RPMI7951 (cell line): ENCODE measurements at places on chromosomes 6 and 20.

DNA sequence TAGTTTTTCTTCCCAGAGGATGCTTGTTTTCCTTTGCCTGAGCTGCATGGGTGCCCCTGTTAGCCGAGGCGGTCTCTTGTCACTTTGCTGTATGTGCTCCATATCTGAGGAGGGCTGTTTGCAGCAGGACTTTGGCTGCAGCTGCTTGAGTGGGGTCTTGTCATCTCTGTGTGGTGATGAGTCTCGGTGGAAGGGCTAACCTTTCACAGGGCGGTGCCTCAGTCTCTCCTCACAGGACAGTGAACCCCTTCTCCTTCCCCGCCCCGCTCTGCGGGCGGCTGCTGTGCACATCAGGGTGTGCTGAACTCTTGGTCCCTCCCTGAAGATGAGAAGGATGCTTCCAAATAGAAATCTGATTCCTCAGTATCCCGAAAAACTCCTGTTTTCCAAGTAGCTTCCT lies 75.1 kb downstream of the SYNJ2 start:
- no peak for DNase-seq

GRCh38 chr6:11094411-11094851 lies 797 bp downstream of the SMIM13 start:
- DNase-seq, result peak; percentile 59

DNA sequence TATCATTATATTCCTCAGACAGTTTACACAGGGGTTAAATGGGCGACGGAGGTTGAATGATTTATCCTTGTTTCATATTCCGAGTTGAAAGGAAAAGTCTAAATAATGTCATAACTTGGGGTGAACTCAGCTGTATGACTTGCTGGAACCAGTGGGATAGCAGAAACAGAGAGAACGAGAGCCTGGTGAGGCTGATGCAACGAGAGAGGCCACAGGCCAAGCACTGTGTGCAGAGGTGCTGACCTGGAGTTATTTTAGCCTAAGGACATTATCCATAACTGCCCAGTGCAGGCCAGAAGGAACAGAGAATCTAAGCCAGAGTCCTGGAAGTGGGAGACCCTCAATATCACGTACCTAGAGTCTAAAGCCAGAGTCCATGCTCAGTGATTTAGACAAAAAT lies 394.9 kb downstream of the MAFB start:
- no peak for DNase-seq

DNA sequence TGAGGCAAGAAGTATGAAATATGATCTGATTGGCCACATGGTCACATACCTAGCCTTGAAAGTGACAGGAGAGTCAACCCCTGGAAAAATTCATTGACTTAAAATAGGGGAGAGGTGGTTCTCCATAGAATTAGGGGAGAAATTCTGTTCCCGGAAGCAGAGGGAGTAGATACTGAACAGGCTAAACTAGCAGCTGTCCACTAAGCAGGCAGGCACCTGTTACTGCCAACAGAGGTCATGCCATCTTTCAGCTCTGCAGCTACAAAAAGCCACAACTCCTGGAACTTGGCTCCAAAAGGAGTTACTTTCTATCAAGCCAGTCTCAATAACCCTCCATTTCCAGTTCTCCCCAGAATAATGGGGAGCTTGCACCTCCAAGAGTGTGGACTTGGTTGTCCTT lies 352.5 kb downstream of the MAFB start:
- DNase-seq, result no peak

DNA sequence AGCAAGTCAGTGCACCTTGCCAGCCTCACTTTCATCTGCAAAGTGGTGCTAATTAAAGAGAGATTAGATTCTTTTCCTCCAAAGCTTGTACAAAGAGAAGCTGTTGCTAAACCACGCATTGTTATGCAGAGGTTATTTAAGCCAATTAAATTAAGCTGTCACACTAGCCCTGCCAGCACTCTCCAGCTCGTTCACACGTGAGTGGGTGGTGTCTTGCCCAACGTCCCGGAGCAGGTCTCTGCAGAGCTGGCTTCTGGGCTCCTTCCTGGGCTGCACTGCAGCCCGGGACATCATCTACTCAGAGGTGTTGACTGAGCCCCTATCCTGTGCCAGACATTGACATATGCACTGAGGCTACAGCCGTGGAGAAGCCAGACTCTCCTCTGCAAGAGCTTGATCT lies 401.6 kb upstream of the SULF2 start:
- no peak for DNase-seq

DNA sequence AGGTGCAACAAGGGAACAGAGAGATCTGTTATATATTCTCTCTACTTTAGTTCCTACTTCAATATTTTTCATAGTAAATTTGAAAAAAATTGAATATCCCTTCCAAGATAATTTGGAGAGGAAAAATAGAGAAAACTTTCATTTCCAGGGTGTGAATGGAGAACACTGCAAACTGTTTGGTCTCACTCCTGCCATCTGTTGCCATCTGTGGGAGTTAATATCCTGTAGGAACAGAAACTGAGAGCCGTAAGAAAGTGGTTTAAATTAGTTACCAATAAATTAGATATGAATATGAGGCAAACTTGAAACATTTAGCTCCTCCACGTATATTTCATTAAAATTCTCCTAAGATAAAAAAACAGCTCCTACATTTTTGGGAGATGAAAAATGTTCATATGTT lies 4.2 kb downstream of the ZNF337 start:
- DNase-seq, result no peak

DNA sequence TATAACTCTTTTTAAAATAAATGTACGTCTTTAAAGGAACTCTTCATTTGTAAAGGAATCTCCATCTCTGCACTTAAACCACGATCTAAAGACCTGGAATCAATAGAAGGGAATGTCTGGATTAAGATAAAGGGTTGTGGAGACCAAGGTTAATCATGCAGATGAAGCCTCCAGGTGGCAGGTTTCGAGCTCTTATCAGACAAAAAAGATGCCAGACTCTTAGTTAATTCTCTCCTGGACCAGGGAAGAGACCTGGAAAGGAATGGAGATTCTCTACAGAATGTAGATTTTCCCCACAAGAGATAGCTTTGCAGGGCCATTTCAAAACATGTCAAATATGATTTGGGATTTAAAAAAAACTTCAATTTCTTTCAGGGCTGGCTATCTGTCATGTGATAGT lies 71.5 kb upstream of the SSTR4 start:
- DNase-seq, result no peak

GRCh38 chr6:80263585-80263984 lies 157.1 kb downstream of the BCKDHB start:
- no peak for DNase-seq

DNA sequence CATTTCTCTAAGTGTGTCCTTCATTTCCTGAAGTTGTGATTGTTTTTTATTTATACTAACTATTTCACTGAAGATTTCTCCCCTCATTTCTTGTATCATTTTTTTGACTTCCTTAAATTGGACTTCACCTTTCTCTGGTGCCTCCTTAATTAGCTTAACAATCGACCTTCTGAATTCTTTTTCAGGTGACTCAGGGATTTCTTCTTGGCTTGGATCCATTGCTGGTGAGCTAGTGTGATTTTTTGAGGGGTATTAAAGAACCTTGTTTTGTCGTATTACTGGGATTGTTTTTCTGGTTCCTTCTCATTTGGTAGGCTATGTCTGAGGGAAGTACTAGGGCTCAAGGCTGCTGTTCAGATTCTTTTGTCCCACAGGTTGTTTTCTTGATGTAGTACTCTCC lies 92.8 kb downstream of the ESR1 start:
- DNase-seq, result no peak

GRCh38 chr20:54290636-54291035 lies 82.7 kb downstream of the PFDN4 start:
- DNase-seq, result peak; percentile 9

DNA sequence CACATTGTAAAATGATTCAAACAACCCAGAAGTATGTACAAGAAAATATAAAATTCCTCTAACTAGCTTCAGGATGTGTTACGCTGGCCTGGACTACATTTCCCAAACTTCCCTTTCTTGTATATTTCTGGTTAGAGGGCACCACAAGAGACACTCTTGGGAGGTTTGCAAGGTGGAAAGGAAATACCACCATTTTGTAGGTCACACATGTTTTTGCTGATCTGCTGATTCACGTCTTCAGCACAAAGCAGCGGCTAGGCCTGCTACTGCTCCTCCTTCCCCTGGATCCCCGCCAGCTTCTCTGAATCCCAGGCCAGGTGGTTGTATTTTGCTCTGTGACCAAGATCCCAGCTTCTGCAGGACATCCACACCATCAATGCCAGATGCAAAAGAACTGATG lies 104.2 kb downstream of the AGPAT4 start:
- DNase-seq, result peak; percentile 93

DNA sequence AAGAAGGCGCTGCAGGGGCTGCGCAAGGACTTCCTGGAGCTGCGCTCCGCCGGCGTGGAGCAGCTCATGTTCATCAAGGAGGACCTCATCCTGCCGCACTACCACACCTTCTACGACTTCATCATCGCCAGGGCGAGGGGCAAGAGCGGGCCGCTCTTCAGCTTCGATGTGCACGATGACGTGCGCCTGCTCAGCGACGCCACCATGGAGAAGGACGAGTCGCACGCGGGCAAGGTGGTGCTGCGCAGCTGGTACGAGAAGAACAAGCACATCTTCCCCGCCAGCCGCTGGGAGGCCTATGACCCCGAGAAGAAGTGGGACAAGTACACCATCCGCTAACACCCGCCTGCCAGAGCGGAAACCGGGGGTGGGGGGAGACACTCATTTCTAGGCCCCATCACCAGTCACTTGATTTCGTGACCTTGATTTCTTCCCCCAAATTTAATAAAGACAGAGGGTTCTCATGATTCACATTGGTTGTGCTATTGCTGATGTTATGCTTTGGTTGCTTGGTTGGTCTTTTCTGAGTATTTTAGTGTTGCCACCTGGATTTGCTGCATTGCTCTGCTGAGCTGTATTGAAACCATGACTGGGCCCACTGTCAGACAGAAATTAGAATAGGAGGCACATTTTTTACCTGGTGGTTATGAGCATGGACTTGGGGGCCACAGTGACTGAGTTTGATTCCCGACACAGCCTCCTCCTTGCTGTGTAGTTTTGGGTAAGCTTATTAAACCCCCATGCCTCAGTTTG lies 1.5 kb downstream of the FAM50B start:
- DNase-seq, result no peak

DNA sequence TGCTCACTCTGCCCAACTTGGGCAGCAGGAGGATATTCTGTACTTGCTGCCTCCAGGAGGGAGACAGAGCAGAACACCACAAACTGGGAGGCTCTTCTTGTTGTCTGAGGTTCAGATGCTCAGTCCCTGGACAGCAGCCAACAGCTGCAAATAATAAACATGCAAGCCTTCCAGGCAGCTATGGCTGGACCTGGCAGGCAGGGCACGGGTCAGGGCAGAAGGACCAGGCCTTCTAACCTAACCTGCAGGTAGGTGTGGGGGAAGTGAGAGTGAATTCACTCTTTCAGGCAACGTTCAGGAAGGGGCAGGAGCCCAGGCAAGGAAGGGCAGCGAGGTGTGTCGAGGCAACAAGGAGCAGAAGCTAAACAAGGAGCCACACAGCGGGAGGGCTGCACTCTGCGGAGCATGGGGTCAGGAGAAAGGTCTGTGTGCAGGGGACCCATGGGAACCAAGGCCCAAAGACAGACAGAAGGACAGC lies 31.5 kb downstream of the NINL start:
- DNase-seq, result peak; percentile 71

GRCh38 chr20:57505979-57506378 lies 19.0 kb downstream of the CTCFL start:
- DNase-seq, result peak; percentile 45

GRCh38 chr20:16381444-16381843 lies 191.8 kb downstream of the KIF16B start:
- no peak for DNase-seq

DNA sequence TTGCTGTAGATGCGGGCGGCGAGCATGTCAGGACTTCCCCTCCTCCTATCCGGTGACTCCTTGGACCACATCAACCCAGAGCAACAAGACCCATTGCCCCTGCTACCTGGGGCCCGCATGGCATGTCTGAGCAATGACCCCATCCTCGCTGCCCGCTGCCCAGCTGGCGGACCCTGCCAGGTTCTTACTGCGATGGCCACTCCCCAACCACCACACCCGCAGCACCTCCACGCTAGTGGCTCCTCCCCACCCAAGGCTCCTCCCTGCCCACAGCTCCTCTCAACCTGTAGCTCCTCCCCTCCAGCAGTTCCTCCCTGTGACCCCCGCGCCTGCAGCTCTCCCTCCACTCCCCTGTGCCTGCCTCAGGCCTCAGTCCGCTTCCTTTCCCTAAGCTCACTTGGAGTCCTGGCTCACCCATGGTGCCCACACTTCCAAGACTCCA lies 17.6 kb upstream of the SERPINB9 start:
- DNase-seq, result no peak

GRCh38 chr6:106847116-106847515 lies 127.4 kb downstream of the CD24 start:
- no peak for DNase-seq

GRCh38 chr6:137665342-137665934 lies 171.2 kb upstream of the OLIG3 start:
- DNase-seq, result no peak

GRCh38 chr6:157335829-157336228 lies 12.5 kb upstream of the TMEM242 start:
- no peak for DNase-seq

DNA sequence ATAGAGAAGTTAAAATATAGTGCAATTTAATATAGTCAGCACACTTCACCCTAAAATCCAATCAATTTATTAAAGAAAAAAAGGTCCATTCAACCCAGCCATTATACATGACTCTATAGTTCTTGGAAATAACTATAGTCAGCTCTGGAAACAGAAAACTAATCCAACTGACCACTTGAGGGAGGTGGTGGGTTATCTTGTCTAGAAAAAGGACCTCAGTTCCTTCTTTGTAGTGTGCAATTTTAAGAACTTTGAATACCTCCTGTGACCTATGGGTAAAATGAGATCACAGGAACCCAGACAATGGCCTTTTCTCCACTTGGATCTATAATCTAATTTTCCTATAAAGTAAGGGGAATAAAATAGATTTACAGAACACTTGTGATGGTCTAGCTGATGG lies 163.6 kb upstream of the CENPW start:
- no peak for DNase-seq

GRCh38 chr20:31996996-31997395 lies 13.2 kb upstream of the CCM2L start:
- no peak for DNase-seq
